ENCODE measurements at places on chromosomes 1 and 21. TPM values are rescaled to one million over a fixed set of nuclear protein-coding genes. Genes with fewer than 3 reads are reported as not detected.

- H3K4me1 ChIP-seq = peaks cover 27% of the 10 kb centered on the region
- H3K36me3 ChIP-seq = no peaks in the 10 kb centered on the region
- no peak overlapping the region for H3K27ac ChIP-seq
- no peak for DNase-seq
- H3K4me3 ChIP-seq = no peak overlapping the region
- H3K27me3 ChIP-seq = peaks cover 9% of the 10 kb centered on the region
Observed at GRCh38 chr1:40310983-40311642, 6.0 kb downstream of the COL9A2 start.

DNA sequence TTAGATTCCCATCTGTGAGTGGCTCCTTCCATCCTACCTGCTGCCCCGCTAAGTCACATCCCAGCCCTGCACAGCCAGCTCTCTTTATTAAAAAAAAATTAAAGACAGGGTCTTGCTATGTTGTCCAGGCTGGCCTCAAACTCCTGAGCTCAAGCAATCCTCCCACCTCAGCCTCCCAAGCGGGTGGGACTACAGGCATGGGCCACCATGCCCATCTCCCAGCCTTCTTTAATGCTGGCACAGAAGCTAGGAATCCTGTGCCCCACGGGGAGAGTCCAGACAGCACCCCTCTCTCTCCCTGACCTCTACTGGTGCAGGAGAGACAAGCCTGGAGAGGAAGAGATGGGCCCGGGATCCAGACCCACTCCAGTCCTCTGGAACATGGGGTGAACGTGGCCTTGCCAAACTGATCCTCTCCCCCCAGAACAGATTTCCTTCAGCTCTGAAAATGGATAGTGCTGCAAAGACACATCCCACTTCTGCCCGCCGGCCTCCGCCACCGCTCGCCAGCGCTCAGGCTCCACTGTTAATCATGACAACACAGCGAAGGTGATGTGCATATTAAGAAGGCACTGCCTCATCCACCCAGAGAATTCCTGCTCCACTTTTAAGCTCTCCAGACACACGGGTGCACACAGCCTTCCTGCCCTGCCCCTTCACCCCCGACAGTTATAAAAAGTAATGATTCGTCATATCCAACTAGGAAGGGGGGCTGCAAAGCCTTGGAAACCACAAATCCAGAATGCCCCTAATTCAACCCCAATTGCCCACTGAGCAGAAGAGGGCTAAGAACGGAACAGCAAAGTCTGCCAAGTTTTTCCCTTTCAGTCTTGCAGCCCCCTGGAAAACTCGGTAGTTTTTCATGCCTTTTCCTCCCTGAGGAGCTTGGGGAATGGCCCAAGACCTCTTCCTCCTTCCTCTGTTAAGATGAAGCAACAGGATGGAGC lies 68.1 kb downstream of the MRPL37 start:
- H3K27me3 ChIP-seq = no peaks in the 10 kb centered on the region
- H3K27ac ChIP-seq = no peak overlapping the region
- no peak overlapping the region for H3K4me3 ChIP-seq
- no peak for DNase-seq
- peaks cover 9% of the 10 kb centered on the region for H3K4me1 ChIP-seq

DNA sequence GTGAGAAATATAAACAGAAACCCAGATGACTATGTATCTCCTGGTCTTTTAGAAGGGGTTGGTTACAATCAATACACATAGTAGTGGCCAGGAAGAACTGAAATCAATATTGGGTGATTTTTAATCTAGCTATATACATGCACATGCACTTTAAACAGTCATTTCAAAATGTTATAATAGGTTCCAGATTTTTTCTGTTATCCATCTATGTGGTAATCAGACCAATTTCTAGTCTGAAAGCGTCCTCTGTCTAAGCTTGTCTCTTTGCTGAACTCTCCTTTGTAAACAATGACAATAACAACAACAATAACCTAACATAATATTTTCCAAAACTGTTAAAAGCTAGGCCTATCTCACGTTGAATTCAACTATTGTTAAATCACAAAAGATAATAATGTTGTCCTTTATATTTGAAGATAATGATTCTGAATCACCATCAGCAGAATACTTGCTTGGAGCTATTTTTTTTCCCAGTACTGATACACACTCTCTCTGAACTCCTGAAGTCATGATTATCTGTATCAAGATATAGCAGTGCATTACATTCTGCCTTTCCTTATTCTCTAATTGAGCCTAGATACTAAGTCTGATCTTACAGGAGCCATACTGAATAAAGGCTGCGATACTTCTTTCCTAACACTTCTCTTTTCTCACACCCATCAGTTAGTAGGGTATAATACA lies 496.8 kb upstream of the ZRANB2 start:
- no peak overlapping the region for H3K4me3 ChIP-seq
- H3K4me1 ChIP-seq = no peaks in the 10 kb centered on the region
- no peaks in the 10 kb centered on the region for H3K36me3 ChIP-seq
- no peak for DNase-seq

LCK gene
- total RNA-seq = not detected

PGLYRP4 gene
- total RNA-seq = not detected

All from HFFc6 (cell line).